ENCODE measurements at places on chromosomes 4 and X. TPM values are rescaled to one million over a fixed set of nuclear protein-coding genes. Genes with fewer than 3 reads are reported as not detected.

The TRAM1L1 gene
- total RNA-seq = 37.1 TPM

The COPS4 gene
- 155 TPM for total RNA-seq

The TEX13D gene
- total RNA-seq = not detected

The H2AZ1 gene
- 117 TPM for total RNA-seq

DNA sequence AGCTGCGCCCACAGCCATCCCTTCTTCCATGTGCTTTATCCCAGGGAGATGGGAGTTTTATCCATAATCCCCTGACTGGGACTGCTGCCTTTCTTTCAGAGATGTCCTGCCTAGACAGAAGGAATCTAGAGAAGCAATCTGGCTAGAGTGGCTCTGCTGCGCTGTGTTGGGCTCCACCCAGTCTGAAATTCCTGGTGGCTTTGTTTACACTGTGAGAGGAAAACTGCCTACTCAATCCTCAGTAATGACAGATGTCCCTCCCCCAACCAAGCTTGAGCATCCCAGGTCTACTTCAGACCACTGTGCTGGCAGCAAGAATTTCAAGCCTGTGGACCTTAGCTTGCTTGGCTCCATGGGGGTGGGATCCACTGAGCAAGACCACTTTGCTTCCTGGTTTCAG, 116.9 kb upstream of the AR start:
- no peak for DNase-seq

DNA sequence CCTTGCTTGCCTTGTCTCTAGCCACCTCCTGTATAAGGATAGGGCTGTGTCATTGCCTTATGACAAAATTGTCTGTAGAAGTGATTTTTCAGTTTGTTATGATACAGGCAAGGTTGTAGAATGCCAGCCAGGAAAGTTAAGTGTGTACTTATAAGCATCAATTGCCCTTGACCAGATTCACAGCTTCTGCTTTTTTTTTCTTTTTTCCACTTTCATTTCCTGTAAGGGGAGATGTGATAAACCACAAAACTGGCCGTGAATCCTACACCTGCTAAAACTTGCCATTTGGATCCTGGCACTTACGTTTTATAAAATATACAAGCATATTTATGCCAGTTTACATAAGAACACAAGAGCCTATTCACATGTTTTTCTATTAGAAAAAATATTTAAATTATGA, 35.0 kb upstream of the BMPR1B start:
- no peak for DNase-seq

GRCh38 chr4:162485486-162485885, 321.7 kb upstream of the FSTL5 start:
- DNase-seq = no peak

- no peak for DNase-seq
These were observed 325.2 kb upstream of the AADAT start for GRCh38 chr4:170414961-170415360.

DNA sequence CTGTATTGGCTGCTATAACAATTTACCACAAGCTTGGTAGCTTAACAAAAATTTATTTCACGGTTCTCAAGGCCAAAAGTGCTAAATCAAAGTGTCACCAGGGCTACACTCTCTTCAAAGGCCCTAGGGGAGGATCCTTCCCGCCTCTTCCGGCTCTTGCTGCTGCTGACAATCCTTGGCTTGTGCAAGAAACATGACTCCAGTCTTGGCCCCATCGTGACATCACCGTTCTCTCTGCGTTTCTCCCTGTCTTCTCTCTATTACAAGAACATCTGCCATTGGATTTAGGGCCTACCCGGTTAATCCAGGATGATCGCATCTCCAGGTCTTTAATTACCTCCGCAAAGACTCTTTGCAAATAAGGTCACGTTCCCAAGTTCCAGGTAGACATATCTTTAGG, 10.4 kb upstream of the CLCN4 start:
- no peak for DNase-seq

GRCh38 chrX:71998836-71999509, 88.3 kb downstream of the NHSL2 start:
- DNase-seq = no peak

DNA sequence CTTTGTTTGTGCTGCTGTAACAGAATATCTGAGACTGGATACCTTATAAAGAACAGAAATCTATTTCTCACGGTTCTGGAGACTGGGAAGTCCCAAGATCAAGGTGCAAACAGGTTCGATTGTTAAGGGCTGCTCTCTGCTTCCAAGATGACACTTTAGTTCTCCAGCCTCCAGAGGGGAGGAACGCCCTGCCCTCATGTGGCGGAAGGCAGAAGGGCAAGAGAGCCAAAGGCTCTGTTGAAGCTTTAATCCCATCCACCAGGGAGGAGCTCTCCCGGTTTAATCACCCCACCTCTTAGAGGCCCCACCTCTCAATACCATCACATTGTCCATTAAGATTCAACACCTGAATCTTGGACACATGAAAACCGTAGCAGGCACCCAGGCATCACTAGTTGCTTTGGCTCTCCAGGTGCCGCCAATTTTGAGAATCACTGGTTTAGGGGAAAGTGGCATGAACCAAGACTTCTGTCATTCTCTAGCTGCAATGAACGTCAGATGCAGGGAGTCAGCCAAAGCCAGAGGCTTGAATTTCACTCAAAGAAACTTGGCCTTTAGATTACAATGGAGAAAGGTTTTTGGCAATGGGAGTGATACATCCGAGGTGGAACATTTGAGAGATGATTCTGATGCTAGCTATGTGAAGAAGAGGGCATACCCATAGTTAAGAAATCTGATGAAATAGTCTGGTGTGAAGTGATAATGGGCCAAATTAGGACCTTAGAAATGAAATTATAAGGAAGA, 15.7 kb downstream of the FHL1 start:
- DNase-seq = no peak

All from occipital lobe (tissue), 3 donors.